ENCODE measurements at places on chromosomes 3 and 15.
A peak's percentile ranks its signal among the peaks of the same experiment; 100 is the strongest.

DNA sequence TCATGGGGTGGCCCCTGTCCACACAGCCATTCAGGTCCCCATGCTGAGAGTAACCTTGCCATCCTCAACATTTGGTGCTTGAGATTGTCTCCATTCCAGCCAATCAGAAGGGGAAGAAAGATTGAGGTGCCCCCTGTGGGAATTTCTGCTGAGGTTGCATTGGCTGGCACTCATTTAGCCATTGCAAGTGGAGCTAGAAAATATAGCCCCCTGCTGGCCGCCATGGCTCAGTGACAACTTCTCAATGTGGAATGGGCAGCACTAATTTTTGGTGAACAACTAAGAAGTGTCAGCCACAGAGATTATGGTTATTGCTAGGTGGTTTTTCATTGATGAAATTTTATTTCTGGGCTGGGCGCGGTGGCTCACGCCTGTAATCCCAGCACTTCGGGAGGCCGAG lies 22.0 kb downstream of the COL6A6 start:
- no peaks in the 10 kb centered on the region for H3K27me3 ChIP-seq
- DNase-seq: peak; percentile 60
- no peak overlapping the region for H3K27ac ChIP-seq
- no peaks in the 10 kb centered on the region for H3K36me3 ChIP-seq
- no peaks in the 10 kb centered on the region for H3K4me1 ChIP-seq
- H3K4me3 ChIP-seq: no peak overlapping the region

GRCh38 chr3:89441141-89441540 lies 333.7 kb downstream of the EPHA3 start:
- H3K36me3 ChIP-seq: no peaks in the 10 kb centered on the region
- no peak overlapping the region for H3K27ac ChIP-seq
- no peaks in the 10 kb centered on the region for H3K4me1 ChIP-seq
- H3K4me3 ChIP-seq: no peak overlapping the region
- DNase-seq: no peak
- H3K27me3 ChIP-seq: no peaks in the 10 kb centered on the region

- no peaks in the 10 kb centered on the region for H3K4me1 ChIP-seq
- H3K4me3 ChIP-seq: no peak overlapping the region
- DNase-seq: peak; percentile 50
- H3K36me3 ChIP-seq: no peaks in the 10 kb centered on the region
- no peaks in the 10 kb centered on the region for H3K27me3 ChIP-seq
- H3K27ac ChIP-seq: no peak overlapping the region
Measured at GRCh38 chr3:87771337-87772192, 287.2 kb downstream of the CGGBP1 start.

- no peak for DNase-seq
- no peak overlapping the region for H3K4me3 ChIP-seq
- H3K27ac ChIP-seq: no peak overlapping the region
- H3K36me3 ChIP-seq: no peaks in the 10 kb centered on the region
Measured at GRCh38 chr3:111848778-111849177, 10.3 kb upstream of the PHLDB2 start.

All from MM.1S (cell line).